ENCODE measurements at places on chromosomes 12 and 14.

DNA sequence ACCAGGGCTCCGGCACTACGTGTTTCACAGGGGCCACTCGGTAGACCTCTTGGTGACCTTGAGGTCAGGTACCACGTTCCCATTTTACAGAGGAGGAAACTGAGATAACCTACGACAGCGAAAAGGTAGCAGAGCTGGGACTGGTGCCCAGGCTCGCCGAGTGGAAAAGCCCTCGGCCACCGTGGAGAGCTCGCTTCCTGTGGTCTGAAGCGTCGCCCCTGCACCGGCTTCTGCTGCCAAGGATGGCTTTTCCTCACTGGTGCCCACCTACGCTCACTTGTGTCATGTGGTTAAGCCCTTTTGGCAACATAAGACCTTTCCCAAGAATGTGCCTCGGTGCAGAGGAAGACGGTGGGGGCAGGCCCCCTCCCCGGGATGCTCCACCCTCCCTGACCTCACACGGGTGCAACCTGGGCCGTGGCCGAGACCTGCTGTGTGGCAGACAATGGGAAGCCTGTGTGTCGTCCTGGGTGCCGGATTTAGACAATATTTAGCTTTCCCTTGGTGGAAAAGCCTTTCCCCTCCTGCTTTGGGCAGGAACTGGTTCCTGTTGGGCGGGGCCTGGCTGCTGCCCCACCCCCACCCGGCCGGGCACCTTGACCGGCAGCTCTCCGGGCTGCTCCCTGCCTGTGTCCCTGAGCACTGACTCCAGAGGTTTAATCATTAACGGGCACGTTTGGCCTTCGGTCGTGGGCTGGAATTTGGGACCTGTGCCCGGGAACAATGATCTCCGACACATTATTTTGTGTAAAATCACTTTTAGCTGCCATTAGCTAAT lies 32.4 kb upstream of the PPP1R13B start:
- DNase-seq: no peak

- no peak for DNase-seq
Observed at GRCh38 chr12:80401191-80401590, 42.8 kb upstream of the PTPRQ start.

DNA sequence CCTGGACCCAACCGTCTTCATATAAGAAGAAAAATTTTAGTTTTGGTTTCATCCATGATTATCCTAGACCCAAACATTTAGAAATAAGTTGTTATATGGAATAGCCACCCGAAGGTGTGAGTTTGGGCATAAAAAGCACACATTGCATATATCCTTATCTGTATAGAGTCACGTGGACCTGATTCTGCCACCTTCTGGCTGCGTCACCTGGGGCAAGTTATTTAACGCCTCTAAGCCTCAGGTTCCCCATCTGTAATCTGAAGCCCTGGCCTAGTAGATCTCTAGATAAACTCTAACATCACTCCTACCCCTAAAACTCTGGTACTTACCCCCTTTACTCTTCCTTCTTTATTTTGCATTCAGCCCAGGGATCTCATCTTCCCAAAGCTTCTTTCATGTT lies 14.3 kb upstream of the KRT5 start:
- no peak for DNase-seq

DNA sequence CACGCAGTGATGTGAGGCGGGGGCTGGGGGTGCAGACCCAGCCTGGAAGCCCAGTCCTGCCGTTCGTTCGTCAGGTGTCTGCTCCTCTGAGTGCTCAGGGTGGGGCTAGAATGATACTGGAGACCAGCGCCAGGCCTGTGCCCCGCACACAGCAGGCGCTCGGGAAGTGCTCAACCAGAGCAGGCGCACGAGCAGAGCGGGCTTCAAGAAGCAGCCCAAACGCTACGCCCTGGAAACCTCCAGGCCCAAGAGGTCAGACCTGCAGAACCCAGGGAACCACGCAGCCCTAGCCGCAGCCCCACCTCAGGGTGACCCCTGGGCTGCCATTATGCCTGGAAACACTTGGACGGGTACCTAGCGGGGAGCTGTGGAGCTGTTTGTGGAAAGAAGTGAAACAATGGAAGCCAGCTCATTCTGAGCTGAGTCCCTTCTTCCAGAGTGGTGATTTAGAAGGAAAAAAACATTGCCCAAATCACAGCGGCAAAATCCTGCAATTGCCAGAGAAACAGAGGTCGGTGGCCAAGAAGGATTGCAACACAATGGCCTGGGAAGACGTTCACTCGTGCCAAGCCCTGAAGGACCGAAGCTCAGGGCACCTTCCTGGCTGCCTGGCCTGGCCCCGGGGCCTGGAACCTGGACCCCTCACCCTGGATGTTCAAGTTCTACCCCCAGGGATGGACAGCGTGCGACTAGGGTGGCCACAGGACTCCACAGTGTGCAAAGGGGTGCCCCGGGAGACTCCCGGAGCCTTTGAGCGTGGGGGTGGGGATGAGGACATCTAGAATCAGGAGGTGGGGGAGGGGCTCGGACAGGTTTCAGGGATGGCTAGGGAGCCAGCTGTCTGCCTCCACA lies 40.4 kb upstream of the DIO3 start:
- no peak for DNase-seq

DNA sequence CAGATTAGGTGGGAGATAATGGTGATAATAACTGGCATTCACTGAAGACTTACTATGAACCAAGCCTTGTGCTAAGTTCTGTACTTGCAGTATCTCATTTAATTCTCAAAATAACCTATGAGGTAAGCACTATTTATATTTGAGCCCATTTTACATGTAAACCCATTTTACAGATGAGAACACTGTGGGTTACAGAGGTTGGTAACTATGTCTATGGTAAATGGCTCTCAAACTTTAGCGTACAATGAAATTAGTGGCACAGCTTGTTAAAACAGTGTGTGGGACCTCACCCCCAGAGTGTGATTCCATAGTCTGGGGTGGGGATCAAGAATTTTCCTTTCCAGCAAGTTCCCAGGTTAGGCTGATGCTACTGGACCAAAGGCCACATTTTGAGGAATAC lies 22.2 kb upstream of the JPH4 start:
- DNase-seq: no peak

DNA sequence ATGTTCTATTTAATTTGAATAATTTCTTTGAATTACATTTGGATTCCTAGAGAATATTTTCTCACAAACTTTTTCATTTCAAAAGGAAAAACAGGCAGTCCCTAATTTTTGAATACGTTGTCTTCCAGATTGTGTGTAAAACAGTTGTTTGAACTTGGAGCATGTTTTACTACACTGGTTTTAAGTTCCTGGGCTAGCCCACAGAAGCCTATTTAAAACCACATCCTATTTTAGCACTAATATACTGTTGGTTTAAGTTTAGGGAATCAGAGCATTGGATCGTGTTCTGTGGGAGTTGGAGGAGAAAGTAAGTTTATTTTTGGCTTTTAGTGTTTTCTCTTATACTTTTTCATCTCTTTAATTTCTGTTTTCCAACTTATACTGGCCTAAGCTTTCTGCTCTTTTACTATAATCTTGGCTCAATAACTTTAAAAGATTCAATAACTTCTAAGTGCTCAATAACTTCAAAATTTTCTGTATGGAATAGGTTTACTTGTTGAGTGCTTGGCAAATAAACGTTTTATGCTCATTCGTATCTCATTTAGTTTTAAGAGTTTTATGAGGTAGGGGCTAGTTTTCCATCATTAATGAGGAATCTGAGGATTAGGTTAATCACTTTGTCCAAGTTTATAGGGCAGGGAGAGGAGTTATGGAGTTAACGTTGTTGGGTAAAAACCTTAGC lies 14.9 kb downstream of the LEMD3 start:
- no peak for DNase-seq

GRCh38 chr14:70525691-70526090 lies 9.1 kb downstream of the ADAM20 start:
- DNase-seq: no peak

GRCh38 chr12:63845726-63846125 lies 1.2 kb downstream of the SRGAP1 start:
- DNase-seq: no peak

- DNase-seq: no peak
Observed at GRCh38 chr14:97688631-97689336, 891.6 kb downstream of the VRK1 start.

DNA sequence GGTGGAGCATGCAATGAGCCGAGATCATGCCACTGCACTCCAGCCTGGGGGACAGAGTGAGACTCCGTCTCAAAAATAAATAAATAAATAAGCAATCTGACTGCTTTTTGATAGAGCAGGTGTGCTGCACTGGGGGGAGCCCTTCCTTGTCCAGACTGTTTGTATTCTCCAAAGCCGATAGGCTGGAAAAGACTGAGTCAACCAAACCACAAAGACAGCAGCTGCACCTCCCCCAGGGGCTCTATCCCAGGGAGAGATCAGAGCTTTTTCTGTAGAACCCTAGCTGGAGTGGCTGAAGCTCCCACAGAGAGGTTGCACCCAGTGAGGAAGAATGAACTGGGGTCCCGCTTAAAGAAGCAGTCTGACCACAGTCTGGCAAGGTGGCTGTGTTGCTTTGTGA lies 45.8 kb upstream of the LALBA start:
- DNase-seq: no peak

- DNase-seq: no peak
Observed at GRCh38 chr14:100490252-100490651, 97.0 kb downstream of the BEGAIN start.

GRCh38 chr14:74085828-74086227 lies 1.1 kb downstream of the LIN52 start:
- DNase-seq: no peak

GRCh38 chr12:53343969-53344368 lies 7.8 kb upstream of the SP7 start:
- DNase-seq: no peak

GRCh38 chr14:54428527-54428926 lies 12.6 kb downstream of the CNIH1 start:
- no peak for DNase-seq

GRCh38 chr12:109482894-109483293 lies 5.5 kb downstream of the UBE3B start:
- no peak for DNase-seq

DNA sequence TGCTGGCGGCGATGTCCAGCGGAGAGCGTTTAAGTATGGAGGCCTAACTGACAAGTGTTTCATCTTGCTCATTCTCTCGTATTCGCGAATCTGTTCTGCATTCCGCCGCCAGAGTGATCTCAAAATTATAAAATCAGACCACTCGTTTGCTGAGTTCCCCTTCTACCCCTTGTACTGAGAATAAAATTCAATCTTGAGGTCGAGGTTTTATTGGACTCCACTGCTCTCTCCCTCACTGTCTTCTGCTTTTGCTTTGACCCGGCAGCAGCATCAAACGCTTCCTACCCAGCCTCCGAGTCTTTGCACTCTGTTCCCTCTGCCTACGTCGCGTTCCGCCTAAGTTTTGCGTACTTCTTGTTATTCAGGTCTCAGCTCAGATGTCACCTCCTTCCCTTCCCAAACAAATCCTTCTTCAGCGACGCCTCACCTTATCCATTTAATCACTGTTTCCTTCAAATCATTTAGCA lies 462 bp downstream of the KNTC1 start:
- DNase-seq: peak; percentile 34

DNA sequence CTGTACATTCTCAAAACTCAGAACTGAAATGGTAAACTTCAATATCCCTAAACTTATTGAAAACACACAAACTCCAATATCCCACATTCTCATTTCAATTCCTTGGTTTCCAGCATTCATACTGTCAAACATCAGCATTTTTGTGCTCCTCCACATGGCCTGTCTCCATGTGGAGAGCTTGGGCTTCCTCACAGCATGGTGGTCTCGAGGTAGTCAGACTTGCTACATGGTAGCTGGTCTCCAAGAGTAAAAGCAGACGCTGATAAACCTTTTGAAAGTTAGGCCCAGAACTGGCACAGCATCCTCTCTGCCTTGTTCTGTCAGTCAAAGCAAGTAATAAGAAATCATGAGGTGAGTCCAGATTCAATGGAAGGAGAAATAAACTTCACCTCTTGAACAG lies 70.5 kb downstream of the VCPKMT start:
- peak; percentile 29 for DNase-seq

GRCh38 chr12:111437816-111438454 lies 32.2 kb downstream of the SH2B3 start:
- DNase-seq: no peak

GRCh38 chr12:41188058-41188840 lies at the start of gene PDZRN4:
Gene PDZRN4 (plus strand): TSS chr12:41188320.
- DNase-seq: no peak

- no peak for DNase-seq
Observed at GRCh38 chr14:39680777-39681176, 248.5 kb upstream of the FBXO33 start.

DNA sequence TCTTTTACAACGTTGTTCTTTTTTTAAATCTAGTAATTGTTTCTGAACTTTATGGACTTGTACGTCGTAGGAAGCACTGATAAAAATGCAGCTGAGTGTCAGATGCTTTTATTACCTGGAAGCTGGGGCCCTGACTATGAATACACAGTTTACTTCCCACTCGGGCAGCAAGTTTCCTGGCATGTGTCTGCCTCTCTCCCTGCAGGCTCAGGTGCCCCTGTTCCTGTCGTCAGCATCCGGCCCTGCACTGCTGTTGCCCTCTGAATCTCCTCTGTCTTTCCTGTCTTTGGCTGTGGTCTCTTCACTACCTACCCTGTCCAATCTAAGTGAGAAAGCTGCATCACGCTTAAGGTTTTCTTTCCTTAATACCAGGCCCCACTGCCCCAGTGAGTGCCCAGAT lies 75.8 kb downstream of the PELI2 start:
- no peak for DNase-seq

DNA sequence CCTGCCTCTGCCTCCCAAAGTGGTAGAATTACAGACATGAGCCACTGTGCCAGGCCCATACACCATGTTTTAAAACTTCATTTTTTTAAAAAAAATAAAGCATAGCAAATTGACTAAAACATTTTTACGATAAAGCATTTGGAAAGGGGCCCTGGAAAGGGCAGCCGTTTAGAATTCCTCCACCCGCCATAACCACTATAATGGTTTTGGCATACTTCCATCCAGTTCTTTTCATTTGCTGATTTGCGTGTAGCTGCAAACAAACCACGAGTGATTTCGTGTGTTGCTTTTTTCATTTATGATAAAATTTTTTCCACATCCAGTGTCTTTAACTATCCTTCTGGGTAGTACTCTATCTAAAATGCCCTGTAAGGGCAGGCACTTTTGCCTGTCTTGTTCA lies 91.8 kb upstream of the RIN3 start:
- DNase-seq: no peak

GRCh38 chr12:14560904-14561574 lies 6.6 kb downstream of the PLBD1 start:
- DNase-seq: no peak

DNA sequence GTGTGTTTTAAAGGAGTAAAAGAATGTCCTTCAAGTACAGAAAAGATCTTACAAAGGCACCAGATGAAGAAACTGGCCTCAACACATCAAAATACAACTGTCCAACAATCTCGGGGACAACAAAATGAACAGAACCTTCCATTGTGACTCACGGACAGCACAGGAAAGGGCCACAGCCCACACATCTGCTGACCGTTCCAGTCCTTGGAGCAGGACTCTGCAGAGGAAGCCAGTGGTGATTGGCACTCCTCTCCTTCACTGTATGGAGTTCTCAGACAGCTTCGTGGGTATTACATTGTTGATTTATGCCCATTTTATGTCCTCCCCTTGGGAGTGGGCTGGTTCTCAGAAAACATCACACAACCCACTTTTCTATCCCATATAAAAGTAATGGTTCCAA lies 32.5 kb upstream of the TC2N start:
- no peak for DNase-seq

Measured in activated naive CD4-positive, alpha-beta T cell treated with anti-CD3 and anti-CD28 coated beads, Interleukin-2, amount 50 U/mL, for 16 hours (primary cell).